ENCODE measurements at places on chromosomes 3 and 15. TPM values are rescaled to one million over a fixed set of nuclear protein-coding genes. Genes with fewer than 3 reads are reported as not detected.

Gene OR5H2
- not detected for total RNA-seq

DNA sequence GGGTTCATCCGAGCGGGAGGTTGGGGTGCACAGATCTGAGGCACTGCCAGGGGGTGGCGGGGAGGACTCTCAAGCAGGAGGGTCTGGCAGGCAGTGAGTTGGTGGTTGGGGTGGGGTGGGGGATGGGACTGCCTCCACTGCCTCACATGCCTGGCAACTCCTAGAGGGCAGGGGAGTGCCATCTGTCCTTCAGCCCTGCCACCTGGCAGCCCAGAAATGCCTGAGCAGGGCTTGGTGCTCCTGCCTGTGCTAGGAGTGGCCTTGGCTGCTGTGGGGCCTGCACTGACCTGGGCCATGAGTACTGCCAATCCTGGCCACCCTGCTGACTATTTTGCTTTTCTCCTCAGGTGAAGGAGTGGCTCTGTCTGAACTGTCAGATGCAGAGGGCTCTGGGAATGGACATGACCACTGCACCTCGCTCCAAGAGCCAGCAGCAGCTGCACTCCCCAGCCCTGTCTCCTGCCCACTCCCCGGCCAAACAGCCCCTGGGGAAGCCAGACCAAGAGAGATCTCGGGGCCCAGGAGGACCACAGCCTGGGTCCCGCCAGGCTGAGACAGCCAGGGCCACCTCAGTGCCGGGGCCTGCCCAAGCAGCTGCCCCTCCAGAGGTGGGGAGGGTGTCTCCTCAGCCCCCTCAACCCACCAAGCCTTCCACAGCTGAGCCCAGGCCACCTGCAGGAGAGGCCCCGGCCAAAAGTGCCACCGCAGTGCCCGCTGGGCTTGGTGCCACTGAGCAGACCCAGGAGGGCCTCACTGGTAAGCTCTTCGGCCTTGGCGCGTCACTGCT lies 32.0 kb upstream of the APEH start:
- DNase-seq: no peak
- no peak overlapping the region for H3K4me3 ChIP-seq
- no peaks in the 10 kb centered on the region for H3K4me1 ChIP-seq
- H3K27ac ChIP-seq: no peak overlapping the region

Gene IQCB1
- 53.7 TPM for total RNA-seq

Gene TIMMDC1
- 66.0 TPM for total RNA-seq

DNA sequence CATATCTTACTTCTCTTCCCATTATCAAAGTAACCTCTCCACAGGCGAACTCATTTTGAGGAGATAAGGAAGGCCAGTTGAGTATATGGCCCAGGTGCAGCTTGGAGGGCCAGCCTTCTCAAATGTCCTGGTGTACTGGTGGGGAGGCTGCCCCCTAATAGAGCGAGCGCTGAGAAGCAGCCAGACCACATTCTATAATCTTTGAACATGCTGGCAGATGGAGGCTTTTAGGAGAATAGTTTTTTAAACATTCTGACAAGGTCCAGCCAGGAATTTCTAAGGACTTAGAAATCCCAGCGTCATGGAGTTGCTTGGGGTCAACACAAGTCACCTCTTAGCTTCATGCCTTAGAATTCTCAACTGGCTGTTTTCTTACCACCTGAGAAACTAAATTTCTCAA lies 5.8 kb downstream of the WDR5B start:
- no peak overlapping the region for H3K4me3 ChIP-seq
- H3K27me3 ChIP-seq: no peaks in the 10 kb centered on the region

Gene TMEM39A
- total RNA-seq: 41.2 TPM

- DNase-seq: no peak
- no peaks in the 10 kb centered on the region for H3K4me1 ChIP-seq
- H3K27me3 ChIP-seq: no peaks in the 10 kb centered on the region
Observed at GRCh38 chr15:31049682-31050615, 51.6 kb downstream of the TRPM1 start.

DNA sequence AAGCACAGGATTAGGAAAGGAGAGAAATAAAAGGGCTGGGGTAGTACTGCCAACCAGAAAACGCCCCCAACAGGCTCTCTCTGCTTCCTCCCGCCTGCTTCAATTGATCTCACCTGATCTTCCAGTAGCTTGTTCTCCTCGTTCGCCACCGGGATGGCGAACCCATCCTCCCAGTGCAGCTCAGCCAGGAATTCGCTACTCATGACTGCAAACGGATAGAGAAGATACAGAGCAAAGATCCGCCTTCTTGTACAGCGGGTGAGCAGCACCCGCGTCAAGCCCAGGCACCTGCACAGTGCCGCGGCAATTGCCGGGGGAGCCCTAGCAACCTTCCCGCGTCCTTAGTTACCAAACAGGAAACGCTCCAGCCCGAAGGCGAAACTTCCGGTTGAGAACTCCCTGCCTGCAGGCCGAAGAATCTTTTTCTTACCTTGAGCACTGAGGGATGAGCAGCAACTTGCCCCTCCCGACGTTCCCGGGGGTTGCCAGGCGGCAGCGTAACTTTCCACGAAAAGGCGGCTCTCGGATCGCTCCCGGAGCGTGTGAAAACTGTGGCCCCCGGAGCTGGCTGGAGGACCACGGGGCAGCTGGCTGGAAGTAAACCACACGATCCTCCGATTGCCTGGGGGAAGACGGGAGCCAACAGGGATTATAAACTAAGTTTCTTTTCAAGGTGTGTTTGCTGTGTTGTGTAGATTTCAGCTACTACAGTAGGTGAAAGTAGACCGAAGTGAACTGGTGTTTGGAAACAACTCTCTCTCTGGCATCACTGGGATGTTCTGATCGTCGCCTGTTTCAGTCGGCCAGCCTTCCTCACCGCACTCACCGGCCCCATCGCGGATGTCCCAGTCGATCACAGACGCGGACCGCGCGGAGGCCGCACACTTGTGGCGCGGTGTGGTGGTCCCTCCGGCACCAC lies at the start of gene CCDC39:
CCDC39 (minus strand) TSS at position 312 of the 919 bp plus-strand sequence; CDS start at position 203, 109 bp downstream.
- H3K36me3 ChIP-seq: no peaks in the 10 kb centered on the region
- peaks cover 17% of the 10 kb centered on the region for H3K27me3 ChIP-seq
- peak; percentile 93 for DNase-seq
- H3K4me3 ChIP-seq: peak within 1 kb of the TSS; percentile 93
- H3K4me1 ChIP-seq: peaks cover 9% of the 10 kb centered on the region

Gene ANKRD34C
- not detected for total RNA-seq
